ENCODE measurements at places on chromosomes 5 and 9. TPM values are rescaled to one million over a fixed set of nuclear protein-coding genes. Genes with fewer than 3 reads are reported as not detected.

The SLCO4C1 gene
- 2.2 TPM for polyA plus RNA-seq

The SLC4A9 gene
- polyA plus RNA-seq = not detected

The C8G gene
- polyA plus RNA-seq = 0.98 TPM

The CEL gene
- 1.9 TPM for polyA plus RNA-seq

The SPATA9 gene
- 2.6 TPM for polyA plus RNA-seq

The ZNG1A gene
- polyA plus RNA-seq = 58.6 TPM

The CPLANE1 gene
- 10.7 TPM for polyA plus RNA-seq

The LHX2 gene
- polyA plus RNA-seq = 0.41 TPM

The ZNF454 gene
- 3.1 TPM for polyA plus RNA-seq

The TEX10 gene
- 26.3 TPM for polyA plus RNA-seq

The MAST4 gene
- 10.9 TPM for polyA plus RNA-seq
